ENCODE measurements at places on chromosomes 5 and 9. TPM values are rescaled to one million over a fixed set of nuclear protein-coding genes. Genes with fewer than 3 reads are reported as not detected.

Gene CDH9
- total RNA-seq, result not detected

Gene IL9
- total RNA-seq, result not detected

Gene PCDHGB6
- 7.4 TPM for total RNA-seq

- DNase-seq, result no peak
Measured at GRCh38 chr9:4108754-4109465, 191.0 kb downstream of the GLIS3 start.

DNA sequence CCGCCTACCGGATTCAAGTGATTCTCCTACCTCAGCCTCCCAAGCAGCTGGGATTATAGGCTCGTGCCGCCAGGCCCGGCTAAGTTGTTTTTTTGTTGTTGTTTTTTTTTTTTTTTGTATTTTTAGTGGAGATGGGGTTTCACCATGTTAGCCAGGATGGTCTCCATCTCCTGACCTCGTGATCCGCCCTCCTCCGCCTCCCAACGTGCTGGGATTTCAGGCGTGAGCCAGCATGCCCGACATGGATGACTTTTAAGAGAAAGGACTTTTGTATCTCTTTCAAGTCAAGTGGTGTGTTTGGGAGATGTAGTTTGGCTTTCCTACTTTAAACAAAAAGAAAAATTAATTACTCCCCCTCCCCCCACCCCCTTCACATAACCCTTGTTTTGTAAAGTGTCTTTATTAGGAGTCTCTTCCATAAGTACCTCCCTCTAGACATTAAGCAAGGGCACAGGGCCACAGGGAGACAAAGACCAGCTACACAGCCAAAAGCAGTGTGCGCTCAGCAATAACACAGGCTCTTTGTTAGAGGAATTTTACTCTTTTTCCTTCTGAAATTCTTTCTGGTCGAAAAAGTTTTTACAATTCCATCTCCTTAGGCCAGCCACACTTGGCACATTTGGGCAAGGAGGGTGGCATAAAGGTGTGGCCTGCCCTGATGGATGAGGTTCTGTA lies 31.2 kb downstream of the JAKMIP2 start:
- DNase-seq, result no peak

- no peak for DNase-seq
Measured at GRCh38 chr9:12648925-12649324, 44.3 kb upstream of the TYRP1 start.

DNA sequence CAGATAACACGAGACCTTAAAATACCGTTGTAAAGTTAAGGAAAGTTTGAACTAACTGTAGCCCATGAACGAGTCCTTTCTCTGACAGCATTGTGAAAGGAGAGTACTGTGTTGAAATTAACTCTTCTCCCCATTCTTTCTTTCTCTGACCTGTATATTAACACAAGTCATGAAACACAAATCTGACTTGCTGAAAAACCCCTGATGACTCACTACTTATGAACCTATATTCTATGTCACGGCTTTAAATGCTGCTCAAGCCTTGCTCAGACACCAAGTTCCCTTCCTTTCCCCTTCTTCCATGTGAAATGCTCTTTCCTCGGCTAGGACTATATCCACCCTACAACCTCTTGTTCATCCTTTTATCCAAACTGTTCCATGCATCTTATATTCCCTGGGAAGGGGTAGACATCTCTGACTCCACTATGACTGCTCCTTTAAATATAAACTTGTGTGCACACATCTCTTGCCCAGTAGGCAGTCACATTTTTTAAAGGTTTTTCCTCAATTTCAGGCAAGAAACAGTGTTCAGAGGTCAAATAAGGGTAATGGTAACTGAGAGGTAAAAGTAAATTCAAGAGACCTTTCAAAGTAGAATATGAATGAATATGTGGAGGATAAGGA lies 142.9 kb downstream of the NFIB start:
- DNase-seq, result no peak

DNA sequence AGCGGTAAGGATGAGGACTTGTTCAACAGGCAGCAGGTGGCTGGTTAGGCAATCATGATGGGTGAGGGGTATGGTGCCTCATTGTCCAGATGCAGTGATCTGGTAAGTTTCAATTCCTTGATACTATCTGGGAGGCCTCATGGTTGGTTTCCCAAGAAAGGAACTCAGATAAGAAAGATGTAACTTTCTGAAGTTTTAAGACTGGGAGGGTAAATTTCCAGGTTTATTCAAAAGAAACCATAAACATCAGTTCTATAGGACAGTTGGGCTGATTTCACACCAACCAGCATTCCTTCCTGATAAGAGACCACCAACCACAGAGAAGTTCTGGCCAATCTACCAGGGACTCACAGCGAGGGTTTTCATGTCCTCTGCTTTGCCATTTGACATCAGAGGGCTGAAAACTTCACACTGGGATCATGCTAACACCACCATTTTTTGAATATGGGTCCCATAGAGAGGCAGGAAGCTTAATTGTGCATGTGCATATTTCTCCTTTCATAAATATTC lies 773 bp upstream of the AGGF1 start:
- DNase-seq, result no peak

- DNase-seq, result no peak
Measured at GRCh38 chr5:157600252-157600651, 24.7 kb upstream of the ADAM19 start.

- DNase-seq, result no peak
Measured at GRCh38 chr5:160507221-160507721, 85.6 kb downstream of the PTTG1 start.

All from lower leg skin (tissue), 4 donors.